MCF 10A (cell line): ENCODE measurements at places on chromosomes 4 and X. TPM values are rescaled to one million over a fixed set of nuclear protein-coding genes. Genes with fewer than 3 reads are reported as not detected.

GRCh38 chrX:39152106-39152649 lies 350.9 kb downstream of the MID1IP1 start:
- no peak overlapping the region for H3K27ac ChIP-seq
- no peaks in the 10 kb centered on the region for H3K4me1 ChIP-seq
- H3K4me3 ChIP-seq = no peak overlapping the region
- H3K36me3 ChIP-seq = no peaks in the 10 kb centered on the region
- peaks cover 51% of the 10 kb centered on the region for H3K27me3 ChIP-seq

- H3K4me1 ChIP-seq = peaks cover 8% of the 10 kb centered on the region
- H3K4me3 ChIP-seq = no peak overlapping the region
- H3K27me3 ChIP-seq = no peaks in the 10 kb centered on the region
Measured at GRCh38 chr4:39565878-39566600, 38.8 kb upstream of the UGDH start.

Gene NUP62CL
- total RNA-seq = 4.8 and 7.3 TPM in 2 replicates

Gene CSAG1
- total RNA-seq = not detected in 2 replicates

Gene PDE6B
- total RNA-seq = not detected in 2 replicates

Gene TRAPPC11
- 29.4 and 35.0 TPM in 2 replicates for total RNA-seq
